COR-L47 (cell line): ENCODE measurements at places on chromosomes 13 and 19.

GRCh38 chr19:44176590-44176989, 11.7 kb downstream of the ZNF226 start:
- DNase-seq = no peak

- no peak for DNase-seq
These were observed 43.2 kb downstream of the FLT3 start for GRCh38 chr13:28056970-28057712.

DNA sequence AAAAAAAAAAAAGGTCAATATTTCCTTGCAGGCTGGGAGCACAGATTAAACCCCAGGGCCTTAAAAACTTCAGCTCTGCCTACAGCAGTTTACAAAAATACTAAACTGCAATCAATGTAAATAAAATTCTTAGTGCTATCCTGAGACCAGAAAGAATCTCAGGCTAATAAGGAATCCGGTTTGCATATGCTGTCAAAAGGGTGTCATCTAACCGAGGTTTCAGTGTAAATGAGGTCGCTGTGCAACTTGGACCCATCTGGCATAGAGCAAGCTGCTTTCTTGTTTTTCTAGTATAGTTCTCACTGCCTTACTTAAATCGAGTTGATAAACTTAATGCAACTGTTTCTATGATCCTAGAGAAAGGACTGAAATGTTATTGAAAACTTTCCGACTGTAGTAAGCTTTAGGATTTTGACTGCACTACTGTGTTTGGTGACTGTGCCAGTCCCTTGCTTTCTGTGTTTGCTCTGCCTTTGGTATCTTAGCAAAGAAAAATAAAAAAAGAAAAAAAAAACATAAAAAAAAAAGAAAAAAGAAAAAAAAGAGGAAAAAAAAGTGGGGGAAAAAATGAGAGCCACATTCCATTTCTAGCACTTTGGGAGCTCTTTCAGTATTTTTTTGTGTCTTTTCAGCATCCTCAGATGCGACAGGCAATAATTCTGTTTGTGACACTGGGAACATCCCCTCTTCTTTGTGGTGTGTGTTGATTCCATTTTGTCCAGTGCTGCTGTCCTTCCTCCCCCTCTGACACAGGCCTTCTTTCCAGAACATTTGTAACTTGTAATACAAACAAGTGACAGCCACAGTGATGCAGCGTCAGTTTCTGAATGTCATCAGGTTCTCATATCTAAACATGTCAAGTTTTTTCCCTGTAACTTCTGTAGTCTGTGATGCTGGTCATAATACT, 340.5 kb downstream of the ZNF536 start:
- no peak for DNase-seq

GRCh38 chr13:98496479-98496791, 80.5 kb downstream of the STK24 start:
- no peak for DNase-seq

GRCh38 chr13:100529666-100530377, 58.8 kb downstream of the GGACT start:
- no peak for DNase-seq

DNA sequence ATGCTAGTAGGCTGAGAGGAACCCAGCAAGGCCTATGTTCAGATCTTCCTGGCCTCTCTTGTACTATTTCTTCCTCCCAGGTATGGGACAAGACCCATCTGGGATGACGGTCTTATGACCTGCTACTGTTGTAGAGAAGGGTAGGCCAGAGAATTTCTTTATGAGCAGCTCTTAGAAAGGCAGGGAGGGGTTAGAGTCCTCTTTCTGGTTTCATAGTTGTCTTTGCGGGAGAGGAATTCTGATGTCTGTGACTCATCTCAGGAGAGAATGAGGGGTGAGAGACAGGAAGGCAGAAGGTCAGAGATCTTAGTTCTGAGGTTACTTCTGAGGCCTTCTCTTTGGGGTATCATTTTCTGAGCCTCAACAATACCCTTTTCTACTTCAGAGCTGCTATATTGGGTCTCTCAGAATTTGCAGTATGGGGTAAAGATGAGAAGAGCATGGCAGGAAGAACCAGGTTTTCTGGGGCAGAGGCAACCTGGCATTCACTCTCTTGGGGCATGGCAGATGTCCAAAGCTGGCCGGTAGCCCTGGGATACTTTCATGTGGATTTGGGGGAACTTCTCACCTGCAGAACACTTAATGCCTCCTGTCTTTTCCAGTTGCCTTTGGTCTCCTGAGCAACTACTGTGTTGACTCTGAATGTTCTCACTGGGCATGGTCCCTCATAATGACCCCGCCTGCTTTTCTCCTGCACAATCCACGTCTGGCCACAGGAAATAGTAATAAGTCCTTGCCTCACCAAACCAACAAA, 154.4 kb downstream of the GGACT start:
- no peak for DNase-seq

GRCh38 chr13:30844548-30845296, 61.3 kb upstream of the MEDAG start:
- no peak for DNase-seq

GRCh38 chr19:2507109-2507508, 31.2 kb downstream of the GADD45B start:
- DNase-seq = peak; percentile 81

- DNase-seq = no peak
These were observed 185.2 kb upstream of the IRS2 start for GRCh38 chr13:109971456-109972090.

GRCh38 chr13:48531416-48532255, 1.2 kb downstream of the RCBTB2 start:
- no peak for DNase-seq

- DNase-seq = peak; percentile 67
These were observed 33.0 kb downstream of the UGGT2 start for GRCh38 chr13:96020155-96020575.

DNA sequence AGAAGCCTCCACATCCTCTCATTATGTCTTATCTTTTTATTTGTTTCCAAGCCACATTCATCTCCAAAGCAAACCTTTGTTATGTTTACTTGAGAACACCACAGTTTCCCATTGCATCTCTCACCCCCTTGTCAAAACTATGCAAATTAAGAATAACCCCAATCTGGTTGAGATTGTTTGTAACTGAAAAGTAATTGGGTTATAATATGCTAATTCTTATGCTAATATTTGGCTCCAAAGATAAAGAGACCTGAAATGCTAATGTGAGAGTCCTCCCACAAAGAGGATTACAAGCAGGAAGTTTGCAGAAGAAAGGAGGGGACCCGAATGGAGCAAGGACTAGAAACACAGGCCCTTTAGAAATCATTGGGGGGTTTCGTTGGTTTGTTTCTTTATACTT, 92.9 kb upstream of the UBL3 start:
- no peak for DNase-seq

DNA sequence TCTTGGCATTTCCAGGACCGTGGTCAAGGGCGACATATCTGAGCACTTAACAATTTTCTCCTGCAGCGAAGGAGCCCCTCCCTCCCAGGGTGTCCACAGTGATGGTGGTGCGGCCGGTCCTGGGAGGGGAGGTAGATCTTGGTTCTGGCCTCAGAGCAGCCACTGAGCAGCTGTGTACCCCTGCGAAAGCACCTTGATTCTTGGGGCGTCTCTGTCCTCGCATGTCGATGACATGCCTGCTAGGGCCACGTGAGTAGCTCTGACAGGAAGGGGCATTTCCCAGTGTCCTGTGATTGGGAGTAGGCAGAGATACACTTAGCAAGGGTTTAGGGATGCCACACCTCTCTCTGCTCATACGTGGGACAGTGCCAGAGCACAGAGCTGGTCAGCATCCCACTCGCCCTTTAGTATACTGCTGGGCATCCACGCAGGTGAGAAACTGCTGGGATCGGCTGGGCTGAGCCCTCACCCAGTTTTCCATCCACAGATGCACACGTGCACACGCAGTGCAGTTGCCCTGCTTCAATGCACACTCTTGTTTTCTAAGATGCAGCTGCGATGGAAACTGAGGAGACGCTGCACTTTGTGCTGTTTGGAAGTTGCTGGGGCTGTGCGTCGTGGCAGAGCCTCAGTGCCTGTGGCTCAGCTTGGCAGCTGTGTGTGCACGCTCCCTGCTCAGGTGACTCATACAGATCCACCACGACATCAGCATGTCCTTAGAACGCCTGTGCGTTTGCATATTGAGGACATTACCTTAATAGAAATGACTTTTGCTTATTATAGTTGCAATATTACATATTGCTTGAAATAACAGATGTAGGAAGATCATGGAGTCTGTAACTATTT, 66.8 kb downstream of the TEX29 start:
- DNase-seq = no peak

DNA sequence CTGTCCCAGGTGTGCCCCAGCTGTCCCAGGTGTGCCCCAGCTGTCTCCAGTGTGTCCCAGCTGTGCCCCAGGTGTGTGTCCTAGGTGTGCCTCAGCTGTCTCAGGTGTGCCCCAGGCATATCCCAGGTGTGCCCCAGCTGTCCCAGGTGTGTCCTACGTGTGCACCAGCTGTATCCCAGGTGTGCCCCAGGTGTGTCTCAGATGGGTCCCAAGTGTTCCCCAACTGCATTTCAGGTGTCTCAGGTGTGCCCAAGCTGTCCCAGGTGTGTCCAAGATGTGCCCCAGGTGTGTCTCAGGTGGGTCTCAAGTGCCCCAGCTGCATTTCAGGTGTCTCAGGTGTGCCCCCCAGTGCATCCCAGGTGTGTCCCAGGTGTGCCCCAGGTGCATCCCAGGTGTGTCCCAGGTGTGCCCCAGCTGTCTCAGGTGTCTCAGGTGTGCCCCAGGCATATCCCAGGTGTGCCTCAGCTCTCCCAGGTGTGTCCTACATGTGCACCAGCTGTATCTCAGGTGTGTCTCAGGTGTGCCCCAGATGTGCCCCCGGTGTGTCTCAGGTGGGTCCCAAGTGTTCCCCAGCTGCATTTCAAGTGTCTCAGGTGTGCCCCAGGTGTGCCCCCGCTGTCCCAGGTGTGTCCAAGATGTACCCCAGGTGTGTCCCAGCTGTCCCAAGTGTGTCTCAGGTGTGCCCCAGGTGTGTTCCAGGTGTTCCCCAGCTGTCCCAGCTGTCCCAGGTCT, 1.3 kb upstream of the GRK1 start:
- DNase-seq = no peak

DNA sequence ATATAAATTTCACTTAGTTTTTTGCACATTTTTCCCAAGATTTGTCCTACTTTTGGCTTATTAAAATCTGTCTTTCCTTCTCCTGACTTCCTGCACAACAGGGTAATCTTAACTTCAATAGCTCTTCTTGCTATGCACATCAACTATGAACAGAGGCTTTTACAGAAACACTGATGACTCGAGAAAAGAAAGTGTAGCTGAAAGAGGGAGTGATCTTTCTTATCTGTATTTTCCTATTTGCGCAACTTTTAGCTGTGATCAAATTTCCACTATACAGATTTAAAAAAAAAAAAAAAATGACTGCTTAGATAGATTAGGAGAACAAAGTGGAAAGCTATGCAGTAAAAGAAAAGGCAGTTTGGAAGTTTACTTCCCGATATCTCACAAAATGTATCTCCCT, 406.9 kb downstream of the LIG4 start:
- no peak for DNase-seq

GRCh38 chr19:39997638-39998216, 867 bp downstream of the ZNF546 start:
- no peak for DNase-seq

GRCh38 chr19:29687244-29687896, 22.1 kb downstream of the PLEKHF1 start:
- DNase-seq = no peak

GRCh38 chr19:28405346-28405742, 807.6 kb downstream of the UQCRFS1 start:
- no peak for DNase-seq

GRCh38 chr13:44542361-44542760, 33.8 kb downstream of the TSC22D1 start:
- DNase-seq = no peak

- DNase-seq = peak; percentile 50
These were observed 11.3 kb downstream of the PEAK3 start for GRCh38 chr19:2270423-2271233.

DNA sequence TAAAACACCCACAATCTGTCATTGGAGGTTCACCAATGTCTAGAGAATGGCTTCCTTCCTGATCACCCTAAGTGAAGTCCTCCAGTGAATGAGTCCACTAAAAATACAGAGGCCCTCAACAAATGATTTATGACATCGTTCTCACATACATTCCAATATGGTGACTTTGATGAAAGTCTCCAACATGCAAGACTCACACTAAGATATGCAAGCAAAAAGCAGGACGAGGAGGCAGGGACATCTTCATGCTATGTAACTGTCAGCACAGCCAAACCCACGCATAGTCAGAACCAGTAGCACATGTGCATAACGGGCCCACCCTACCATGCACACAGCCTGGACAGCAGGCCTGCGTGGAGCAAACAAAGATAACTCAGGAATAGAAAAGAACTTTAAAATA, 16.6 kb upstream of the LSM14A start:
- no peak for DNase-seq

DNA sequence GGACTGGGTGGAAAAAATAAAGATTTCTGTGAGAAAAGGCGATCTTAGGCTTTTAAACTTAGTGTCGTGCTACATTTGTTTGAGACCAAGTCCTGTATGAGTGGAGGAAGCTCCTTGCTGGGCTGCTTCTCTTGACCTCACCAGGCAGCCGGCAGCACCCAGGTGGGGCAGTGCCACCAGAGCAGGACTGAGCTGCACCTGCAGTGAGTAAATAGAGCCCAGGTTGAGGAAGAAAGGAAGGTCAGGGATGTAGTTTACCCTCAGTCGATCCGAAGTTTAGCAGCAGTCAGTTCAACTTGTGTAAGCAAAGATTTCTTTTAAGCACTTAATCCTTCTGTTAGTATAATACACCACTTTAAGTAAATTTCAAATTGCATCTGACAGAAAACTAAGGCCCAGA, 13.6 kb downstream of the HNRNPM start:
- no peak for DNase-seq

GRCh38 chr19:30328096-30328495, 44.1 kb upstream of the ZNF536 start:
- no peak for DNase-seq

GRCh38 chr13:76991432-76991795, 467 bp upstream of the CLN5 start:
- DNase-seq = no peak

DNA sequence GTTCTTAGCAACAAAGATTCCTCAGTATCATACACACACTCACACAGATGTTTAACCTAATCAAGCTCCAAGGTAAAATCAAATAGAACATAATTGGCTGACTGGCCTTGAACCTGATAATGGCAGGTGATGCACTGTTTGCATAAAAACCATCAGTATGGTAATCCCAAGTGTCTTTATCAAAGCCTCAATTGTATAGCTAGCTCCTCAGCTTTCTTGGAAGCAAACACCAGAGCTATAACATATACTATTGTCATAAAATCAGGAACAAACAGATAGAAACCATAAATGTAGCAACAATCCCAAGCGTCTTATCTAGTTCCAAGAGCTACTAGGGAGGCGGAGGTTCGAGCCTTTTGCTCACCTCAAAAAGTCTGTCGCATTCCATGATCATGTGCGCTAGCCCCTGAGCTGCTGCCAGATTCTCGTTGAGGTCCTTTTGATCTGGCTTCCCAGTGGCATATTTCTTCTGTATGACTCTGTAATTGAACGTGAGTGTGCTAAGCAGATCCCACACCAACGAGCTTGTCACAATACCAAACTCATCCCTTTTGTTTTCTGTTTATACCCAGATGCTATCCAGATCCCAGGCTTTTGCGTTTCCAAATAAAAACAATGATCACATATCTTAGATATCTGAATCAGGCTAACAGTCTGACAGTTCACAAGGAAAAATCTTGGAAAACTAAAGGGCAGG, 95.3 kb downstream of the KL start:
- DNase-seq = peak; percentile 17

- no peak for DNase-seq
These were observed 83.9 kb downstream of the MUC16 start for GRCh38 chr19:8926341-8926740.
